ENCODE measurements at places on chromosomes 6 and 20.
A peak's percentile ranks its signal among the peaks of the same experiment; 100 is the strongest.

GRCh38 chr20:32823078-32823477 is 3.3 kb downstream of the MAPRE1 start:
- no peak for DNase-seq

GRCh38 chr6:24492475-24492874 is 2.3 kb upstream of the ALDH5A1 start:
- no peak for DNase-seq

- DNase-seq: no peak
Observed at GRCh38 chr6:135555550-135555949, 58.0 kb upstream of the AHI1 start.

DNA sequence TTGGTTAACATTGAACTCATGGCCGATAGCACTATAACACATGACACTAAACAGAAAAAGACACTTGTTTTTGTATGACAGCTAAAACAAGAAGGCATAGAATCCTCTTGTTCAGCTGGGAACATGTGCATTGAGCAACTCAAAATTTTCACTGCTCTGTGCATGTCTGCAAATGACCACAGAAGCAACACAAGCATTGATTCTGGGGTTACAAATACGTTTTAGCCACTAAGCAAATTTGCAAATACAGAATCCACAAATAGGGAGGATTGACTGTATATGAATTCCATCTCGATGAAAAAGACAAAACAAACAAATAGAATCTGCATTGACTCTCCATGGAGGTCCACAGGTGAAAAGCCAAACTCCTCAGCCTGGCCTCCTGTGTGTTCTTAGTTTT is 31.7 kb downstream of the C6orf132 start:
- no peak for DNase-seq

DNA sequence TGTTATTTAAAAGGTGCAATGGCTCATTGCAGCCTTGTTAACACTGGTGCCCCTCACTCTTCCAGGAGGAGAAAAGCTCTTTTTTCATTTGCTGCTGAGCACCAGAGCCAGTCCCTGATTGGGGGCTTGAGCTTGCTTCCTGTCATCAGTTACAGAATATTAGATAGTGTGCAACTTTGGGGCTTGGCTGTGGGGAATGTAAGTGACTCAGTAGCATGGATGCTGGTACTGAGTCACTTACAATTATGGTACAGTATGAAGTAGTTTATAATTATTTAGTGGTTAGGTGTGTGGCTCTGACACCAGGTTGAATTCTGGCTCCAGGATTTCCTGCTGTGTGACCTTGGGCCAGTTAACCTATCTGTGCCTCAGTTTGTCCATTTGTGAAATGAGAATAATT is 37.6 kb downstream of the ANKS1A start:
- DNase-seq: no peak

- DNase-seq: no peak
Observed at GRCh38 chr6:84871925-84872324, 107.5 kb upstream of the TBX18 start.

DNA sequence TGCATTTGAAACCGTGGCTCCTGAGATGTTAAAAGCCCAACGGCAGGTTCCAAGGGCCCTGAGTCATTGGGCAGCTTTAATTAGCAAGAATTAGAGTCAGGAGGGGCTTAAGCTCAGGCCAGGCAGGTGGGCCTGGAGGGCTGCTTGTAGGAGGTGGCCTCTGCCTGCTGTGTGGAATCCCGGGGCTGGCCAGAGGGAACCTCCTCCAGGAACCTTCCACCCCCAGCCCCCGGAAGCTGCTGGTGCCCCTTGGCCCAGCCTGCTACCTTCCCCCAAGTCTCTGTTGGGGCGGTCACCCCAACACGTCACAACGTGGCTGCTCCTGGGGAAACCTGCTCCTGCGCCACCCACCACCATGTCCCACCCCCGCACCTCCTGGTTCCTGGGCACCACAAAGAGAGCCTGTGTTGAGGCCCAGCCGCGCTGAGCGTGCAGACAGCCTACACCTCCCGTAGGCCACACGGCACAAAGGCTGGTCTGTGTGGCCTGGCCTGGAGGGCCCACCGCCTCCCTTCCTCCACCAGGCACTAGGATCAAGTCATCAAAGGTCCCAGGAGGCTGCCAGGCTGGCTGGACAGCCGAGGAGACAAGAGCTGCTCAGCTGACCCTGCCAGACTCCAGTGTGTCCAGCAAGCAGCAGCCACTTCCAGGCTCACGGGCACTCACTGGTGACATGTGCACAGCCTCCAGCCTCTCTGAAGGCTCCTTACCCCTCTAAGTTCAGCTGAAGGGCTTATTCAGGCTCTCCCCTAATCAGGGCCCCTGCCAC is 86.3 kb downstream of the SNX5 start:
- DNase-seq: peak; percentile 65
